ENCODE measurements at places on chromosomes 11 and 22.
A peak's percentile ranks its signal among the peaks of the same experiment; 100 is the strongest.

- no peak for DNase-seq
These were observed 110.8 kb downstream of the GGTLC2 start for GRCh38 chr22:22754961-22755777.

GRCh38 chr11:105274631-105275030, 135.1 kb upstream of the CARD18 start:
- DNase-seq = no peak

GRCh38 chr22:31344578-31345330, 1.4 kb downstream of the PATZ1 start:
- peak; percentile 46 for DNase-seq

DNA sequence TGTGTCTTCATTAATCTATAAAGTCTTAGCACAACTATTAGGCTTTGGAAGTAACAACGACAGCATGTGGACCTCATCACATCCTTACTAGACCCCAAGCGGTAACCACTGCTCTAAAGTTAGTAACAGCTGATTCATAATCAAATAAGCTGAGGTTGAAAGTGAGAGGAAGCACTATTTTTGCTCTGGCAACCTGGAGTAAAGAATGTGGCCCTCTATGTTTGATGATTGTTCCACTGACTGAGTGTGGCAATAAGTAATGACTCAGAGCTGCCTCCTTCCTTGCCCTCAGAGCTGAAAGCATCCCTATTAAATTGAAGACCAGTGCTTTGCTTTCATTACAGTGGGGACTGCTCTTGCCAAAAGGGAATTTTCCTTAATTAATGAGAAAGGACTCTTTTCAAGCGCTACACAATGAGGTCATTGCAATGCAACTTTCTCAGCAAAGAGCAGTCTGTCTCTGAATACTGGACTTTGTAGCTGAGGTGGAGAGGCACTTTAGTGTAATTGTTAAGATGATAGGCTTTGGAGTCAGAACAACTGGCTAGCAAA, 906.1 kb upstream of the RAG2 start:
- peak; percentile 2 for DNase-seq
